ENCODE measurements at places on chromosomes 12 and 14.

GRCh38 chr12:82876075-82876474 is 189.4 kb downstream of the TMTC2 start:
- DNase-seq: no peak

GRCh38 chr12:121930862-121931261 is 12.5 kb downstream of the CFAP251 start:
- no peak for DNase-seq

GRCh38 chr12:38110026-38110699 is 206.4 kb upstream of the ALG10B start:
- DNase-seq: no peak

GRCh38 chr12:77153706-77154105 is 88.3 kb upstream of the E2F7 start:
- DNase-seq: no peak

- no peak for DNase-seq
These were observed 171.1 kb downstream of the PRKCH start for GRCh38 chr14:61492474-61492873.

GRCh38 chr14:101033446-101034165 is 130.1 kb upstream of the RTL1 start:
- DNase-seq: no peak

DNA sequence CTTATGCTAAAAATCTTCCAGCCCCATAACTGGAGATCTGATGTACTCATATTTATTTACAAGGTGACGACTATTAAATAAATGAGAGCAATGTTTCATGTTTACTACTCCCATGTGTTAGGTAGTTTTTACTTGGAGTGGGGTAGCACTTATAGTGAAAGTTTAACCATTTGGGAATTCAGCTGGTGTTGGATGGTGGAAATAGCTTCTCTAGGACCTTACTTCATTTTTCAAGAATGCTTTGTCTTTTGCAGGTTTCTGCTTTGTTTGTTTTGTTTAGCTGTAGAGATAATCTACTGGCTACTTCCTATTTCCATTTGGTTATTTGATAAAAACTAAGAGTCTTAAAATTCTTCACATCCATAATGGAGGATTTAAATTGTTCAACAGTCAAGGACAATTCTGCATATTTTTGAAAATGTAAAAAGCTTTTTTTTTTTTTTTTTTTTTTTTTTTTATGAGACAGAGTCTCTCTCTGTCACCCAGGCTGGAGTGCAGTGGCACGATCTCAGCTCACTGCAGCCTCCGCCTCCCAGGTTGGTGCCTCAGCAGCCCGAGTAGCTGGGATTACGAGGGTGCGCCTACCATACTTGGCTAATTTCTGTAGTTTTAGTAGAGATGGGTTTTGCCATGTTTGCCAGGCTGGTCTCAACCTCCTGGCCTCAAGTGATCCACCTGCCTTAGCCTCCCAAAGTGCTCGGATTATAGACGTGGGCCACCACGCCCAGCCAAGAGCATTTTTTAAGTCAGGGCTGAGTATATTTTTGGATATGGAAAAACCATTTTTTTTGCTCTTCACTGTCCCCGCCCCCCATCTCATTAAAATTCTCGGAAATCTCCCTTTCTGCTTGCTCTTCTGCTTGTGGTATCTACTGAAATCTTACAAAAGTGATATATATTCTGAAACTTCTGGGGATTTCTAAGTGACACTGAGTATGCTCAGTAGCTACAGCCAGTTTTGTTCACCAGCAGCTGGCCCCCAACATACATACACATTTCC is 1.4 kb upstream of the ABCD2 start:
- DNase-seq: no peak

- peak; percentile 82 for DNase-seq
These were observed 22.0 kb downstream of the SMUG1 start for GRCh38 chr12:54166567-54167499.

DNA sequence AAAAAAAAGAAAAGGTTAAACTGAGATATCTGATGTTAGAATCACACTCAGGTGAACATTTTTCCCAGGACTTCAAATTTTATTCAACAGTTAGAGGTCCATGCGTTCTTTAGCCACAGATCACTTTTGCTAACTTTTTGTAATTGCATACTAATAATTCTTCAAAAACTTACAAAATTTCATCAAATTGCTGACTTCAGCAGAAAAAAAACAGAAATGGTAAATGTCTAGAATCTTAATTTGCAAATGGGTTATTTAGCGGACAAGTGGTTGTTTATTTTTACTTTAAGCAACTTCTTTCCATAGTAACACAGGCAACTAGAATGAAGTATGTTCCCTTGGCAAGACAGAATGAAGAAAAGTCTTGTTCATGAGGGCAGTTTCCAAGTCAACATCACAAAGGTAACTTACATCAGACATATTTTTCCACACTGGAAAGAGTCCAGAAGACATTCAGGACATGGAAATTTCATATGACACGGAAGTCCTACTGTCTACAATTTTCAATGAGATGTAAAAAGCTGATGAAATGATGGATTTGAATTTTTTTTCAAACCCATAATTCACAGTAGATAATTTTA is 62.5 kb upstream of the SOX5 start:
- no peak for DNase-seq

GRCh38 chr14:66143387-66144112 is 342.6 kb upstream of the CCDC196 start:
- peak; percentile 91 for DNase-seq

GRCh38 chr14:85536833-85537190 is 6.9 kb downstream of the FLRT2 start:
- DNase-seq: no peak

DNA sequence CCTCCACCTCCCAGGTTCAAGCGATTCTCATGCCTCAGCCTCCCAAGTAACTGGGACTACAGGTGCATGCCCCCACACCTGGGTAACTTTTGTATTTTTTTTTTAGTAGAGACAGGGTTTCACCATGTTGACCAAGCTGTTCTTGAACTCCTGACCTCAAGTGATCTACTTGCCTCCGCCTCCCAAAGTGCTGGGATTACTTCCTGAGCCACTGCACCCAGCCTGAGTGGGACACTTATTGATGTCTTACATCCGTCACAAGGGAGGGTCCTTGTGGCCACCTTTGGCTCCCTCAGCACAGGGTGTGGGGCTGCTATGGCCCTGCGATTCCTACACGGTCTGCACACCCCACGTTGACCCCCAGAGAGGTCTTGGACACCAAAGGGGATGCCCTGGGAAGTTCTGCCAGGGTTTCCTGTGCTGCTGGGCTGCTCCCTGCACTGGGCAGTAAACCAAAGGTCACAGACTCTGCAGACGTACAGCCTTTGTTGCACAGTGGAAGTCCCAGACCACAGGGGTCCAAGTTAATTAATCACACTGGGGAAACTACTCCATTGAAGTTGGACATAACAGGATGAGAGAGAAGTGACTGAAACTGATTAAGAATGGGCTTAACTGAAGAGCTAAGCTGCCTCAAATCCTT is 95.7 kb downstream of the SAMD4A start:
- DNase-seq: peak; percentile 50

DNA sequence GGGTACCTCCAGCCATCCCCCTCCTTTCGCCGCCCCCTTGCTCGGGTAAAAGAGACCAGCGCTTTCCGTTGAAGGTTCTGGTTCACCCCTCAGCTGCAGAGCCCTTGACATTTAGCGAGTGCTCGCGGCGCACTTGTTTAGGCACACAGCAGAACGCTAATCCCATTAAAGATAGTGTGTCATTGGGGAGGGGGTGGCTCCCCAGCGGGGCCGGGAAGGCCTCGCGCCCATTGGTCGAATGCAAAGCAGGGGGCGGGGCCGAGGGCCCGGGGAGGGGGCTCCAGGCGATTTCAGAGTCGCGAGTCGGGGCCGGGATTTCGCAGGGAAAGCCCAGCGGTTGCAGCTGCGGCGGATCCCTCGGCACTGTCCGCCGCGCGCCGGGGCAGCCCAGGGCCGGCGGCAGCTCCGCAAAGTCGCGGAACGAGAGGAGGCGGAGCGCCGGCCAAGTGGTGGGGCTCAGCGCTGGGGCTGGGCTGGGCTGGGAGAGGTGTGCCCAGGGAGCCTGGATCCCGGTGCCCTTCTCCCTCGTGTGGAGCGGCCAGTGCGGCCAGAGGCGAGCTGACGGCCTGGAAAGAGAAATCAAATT is 122.9 kb downstream of the TSPAN9 start:
- DNase-seq: peak; percentile 99

DNA sequence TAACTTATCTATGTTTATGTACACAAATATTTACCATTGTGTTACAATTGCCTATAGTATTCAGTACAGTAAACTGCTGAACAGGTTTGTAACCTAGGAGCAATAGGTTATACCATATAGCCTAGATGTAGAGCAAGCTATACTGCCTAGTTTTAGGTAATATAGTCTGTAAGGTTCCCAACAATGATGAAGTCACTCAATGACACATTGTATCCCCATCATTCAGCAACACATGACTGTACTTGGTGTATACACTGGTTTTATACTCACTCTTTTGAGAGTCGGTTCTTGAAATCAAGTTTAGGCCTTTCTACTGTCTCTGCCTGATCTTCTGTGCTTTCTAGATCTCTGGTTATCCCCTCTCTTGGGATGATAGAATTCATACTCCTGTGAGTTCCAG is 5.5 kb downstream of the RNASE1 start:
- DNase-seq: no peak

DNA sequence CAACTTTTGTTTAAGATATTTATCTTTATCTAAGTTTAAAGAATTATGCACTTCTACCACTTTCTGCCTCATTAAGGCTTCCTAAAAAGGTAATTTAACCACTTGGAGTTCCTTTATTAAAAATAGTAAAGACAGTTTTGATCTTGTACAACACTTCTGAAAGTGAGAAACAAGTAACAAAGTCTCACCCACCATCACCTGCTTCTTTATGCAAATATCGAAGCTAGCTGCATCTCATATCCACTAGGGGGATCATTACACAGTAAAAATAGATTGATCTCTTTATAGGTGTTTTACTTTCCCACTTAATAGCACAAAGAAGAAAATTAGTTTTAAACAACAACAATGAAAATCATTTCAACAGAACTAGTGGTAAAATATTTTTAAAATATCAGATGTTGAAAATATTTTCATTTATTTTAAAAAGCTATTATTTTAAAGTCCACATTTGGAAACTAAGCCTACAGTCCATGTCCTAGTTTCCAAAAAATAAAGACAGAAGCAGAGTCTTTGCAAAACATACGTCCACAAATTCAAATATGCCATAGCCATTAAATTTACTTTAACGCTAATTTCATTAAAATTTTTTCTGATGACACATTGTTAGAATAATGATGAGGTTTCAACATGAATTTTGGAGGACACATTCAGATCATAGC is 160.0 kb upstream of the SOX5 start:
- DNase-seq: peak; percentile 48

DNA sequence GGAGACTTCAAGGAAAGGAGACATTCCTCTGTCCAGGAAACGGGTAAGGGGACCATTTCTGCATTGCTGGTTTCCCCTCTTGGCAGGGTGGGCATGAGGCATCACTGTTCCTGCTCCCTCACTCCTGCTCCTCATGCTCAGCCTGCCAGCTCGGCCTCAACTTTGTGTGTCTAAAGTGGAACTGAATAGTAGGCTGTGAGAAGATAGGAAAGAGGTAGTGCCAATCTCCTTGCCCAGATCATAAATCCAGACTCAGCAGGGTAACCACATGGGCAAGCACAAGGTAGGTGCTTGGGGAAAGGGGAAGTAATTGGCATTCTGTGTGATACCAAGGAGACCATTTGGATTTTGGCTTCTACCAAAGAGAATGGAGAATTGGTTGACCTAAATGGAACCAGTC is 2.6 kb downstream of the LTB4R start:
- DNase-seq: no peak

GRCh38 chr12:50072198-50072907 is 12.8 kb upstream of the SMARCD1 start:
- DNase-seq: no peak

DNA sequence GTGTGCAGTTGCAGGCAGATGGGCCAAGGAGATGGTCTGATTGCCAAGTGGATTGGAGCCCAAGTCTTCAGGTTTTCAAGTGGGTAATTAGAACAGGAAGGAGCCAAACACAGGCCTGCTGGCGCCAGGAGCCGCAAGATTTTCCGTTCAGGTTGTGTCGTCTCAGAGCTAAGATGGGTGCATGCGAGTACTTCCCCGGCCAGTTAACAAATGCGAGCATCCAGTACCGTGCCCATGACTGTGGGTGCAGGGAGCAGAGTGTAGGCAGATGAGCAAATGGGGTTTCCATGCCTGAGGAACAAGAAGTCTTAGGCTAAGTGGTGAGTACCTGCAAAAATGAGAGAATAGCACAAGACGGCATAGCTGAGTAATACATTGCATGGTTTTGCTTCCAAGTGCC is 90.5 kb downstream of the CHST11 start:
- no peak for DNase-seq

GRCh38 chr12:132290203-132290540 is 39.2 kb downstream of the GALNT9 start:
- DNase-seq: no peak

DNA sequence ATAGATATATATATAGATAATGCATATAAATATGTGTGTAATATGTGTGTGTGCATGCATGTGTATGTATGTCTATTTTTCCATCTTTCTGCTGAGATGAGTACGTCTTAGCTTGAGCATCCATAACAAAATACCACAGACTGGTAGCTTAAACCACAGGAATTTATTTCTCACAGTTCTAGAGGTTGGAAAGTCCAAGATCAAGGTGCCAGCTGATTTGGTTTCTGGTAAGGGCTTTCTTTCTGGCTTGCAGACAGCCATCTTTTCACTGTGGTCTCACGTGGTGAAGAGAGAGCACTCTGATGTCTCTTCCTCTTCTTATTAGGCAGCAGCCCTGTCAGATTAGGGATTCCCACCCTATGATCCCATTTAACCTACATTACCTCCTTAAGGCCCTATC is 47.3 kb downstream of the ACSM4 start:
- peak; percentile 3 for DNase-seq

- DNase-seq: no peak
These were observed 225.8 kb downstream of the CRADD start for GRCh38 chr12:93902736-93903562.

Data from NCI-H82 (cell line).